Transverse colon (tissue), 4 donors: ENCODE measurements at places on chromosomes 2 and 18. TPM values are rescaled to one million over a fixed set of nuclear protein-coding genes. Genes with fewer than 3 reads are reported as not detected.

The RESP18 gene
- total RNA-seq: not detected

The BOLL gene
- not detected for total RNA-seq

The PMAIP1 gene
- total RNA-seq: 3.5 TPM

The TRIB2 gene
- total RNA-seq: 109 TPM

The ZNF532 gene
- 26.9 TPM for total RNA-seq

The TPO gene
- total RNA-seq: 4.5 TPM

The ABCB11 gene
- 41.8 TPM for total RNA-seq

The M1AP gene
- total RNA-seq: not detected

The RPRM gene
- 3.2 TPM for total RNA-seq

The ZFP36L2 gene
- 254 TPM for total RNA-seq

The SERPINB10 gene
- not detected for total RNA-seq

The KIAA2012 gene
- not detected for total RNA-seq

The NEB gene
- total RNA-seq: 7.0 TPM

The FOXD4L1 gene
- total RNA-seq: not detected

The SMPD4 gene
- total RNA-seq: 29.2 TPM

The ZNF804A gene
- 0.41 TPM for total RNA-seq

The C2orf49 gene
- 16.4 TPM for total RNA-seq

The CD8A gene
- 33.3 TPM for total RNA-seq

The SIX2 gene
- total RNA-seq: not detected

The LRRC30 gene
- total RNA-seq: not detected

The CLHC1 gene
- total RNA-seq: 4.6 TPM

The MALT1 gene
- total RNA-seq: 12.5 TPM

The ITPRIPL1 gene
- total RNA-seq: 0.95 TPM

The CFC1 gene
- not detected for total RNA-seq

The IHH gene
- total RNA-seq: 65.5 TPM

The ZSWIM2 gene
- not detected for total RNA-seq

The DOK6 gene
- 0.32 TPM for total RNA-seq

The RGPD3 gene
- total RNA-seq: 0.48 TPM

The UPP2 gene
- total RNA-seq: not detected

The SLC38A11 gene
- total RNA-seq: 12.0 TPM

The LYG2 gene
- total RNA-seq: not detected

The CSRNP3 gene
- total RNA-seq: 11.1 TPM

The NEUROD1 gene
- total RNA-seq: not detected

The ANKRD12 gene
- total RNA-seq: 91.8 TPM

The STARD6 gene
- total RNA-seq: not detected

The AGXT gene
- total RNA-seq: not detected

The PTPRM gene
- 50.5 TPM for total RNA-seq

The ANKAR gene
- 25.7 TPM for total RNA-seq

The PPP1R1C gene
- not detected for total RNA-seq

The GRHL1 gene
- 0.55 TPM for total RNA-seq

The NOSTRIN gene
- total RNA-seq: 40.0 TPM

The MIB1 gene
- 26.2 TPM for total RNA-seq

The PDCD1 gene
- not detected for total RNA-seq

The COL4A3 gene
- 20.9 TPM for total RNA-seq

The ACKR3 gene
- total RNA-seq: 6.2 TPM

The SLC14A1 gene
- total RNA-seq: 0.95 TPM

The FKBP1B gene
- total RNA-seq: 27.3 TPM

The REG3G gene
- total RNA-seq: not detected

The MYO5B gene
- 111 TPM for total RNA-seq

The LIPG gene
- 11.5 TPM for total RNA-seq
